ENCODE measurements at places on chromosomes 1 and 21.

DNA sequence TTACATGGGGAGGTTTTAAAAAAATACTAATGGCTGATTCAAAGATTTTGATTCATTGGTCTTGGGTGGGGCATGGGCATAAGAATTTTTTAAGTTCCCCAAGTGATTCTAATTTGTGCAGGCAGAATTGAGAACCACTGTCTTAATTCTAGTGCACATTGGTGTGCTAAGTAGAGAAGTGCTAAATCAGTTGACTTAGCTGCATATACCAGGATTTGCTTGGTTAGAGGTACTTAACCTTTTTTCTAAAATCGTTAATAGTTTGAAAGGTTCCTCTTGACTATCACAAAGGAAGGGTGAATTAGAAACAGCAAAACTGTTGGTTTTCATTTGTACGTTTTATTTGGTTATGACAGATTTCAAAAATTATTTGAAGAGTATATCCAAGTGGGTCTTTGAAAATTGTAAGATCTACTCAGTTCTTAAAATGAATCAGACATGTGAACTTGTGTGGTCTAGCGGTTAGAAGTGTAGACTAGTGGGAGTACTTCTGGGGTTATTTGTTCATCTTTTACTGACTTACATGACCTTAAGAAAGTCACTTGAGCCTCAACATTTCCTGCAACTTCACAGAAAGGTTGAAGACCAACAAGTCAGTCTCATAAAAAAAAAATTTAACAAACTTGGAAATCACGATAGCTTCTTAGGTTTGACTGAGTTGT is 66.7 kb downstream of the RPAP2 start:
- no peak for DNase-seq

GRCh38 chr1:1090424-1091343 is 16.6 kb upstream of the RNF223 start:
- no peak for DNase-seq

- DNase-seq, result no peak
Measured at GRCh38 chr1:215730600-215730999, 163.5 kb downstream of the KCTD3 start.

- peak; percentile 81 for DNase-seq
Measured at GRCh38 chr1:155591770-155592169, 18.2 kb upstream of the MSTO1 start.

DNA sequence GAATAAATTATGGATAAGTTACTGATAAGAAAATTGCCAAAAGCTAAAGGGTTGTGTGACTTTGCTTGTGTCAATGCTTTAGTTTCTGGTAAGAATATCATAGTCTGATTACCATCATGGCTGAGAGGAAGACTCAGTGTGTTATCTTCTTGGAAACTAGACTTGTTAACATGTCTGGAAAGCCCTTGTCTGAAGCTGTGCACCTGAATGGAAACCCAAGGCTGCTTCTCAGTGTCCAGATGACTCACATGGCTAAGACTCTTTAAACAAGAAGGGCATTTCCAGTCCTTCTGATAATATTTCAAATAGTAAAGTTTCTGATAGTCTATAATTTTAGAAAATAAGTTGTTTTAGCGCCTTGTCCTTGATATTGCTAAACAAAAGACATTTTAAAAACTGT is 1092.7 kb downstream of the PLA2G4A start:
- no peak for DNase-seq

All from hematopoietic multipotent progenitor cell treated with erythropoietin and hydrocortisone succinate and interleukin-3 and kit ligand, for 8 days (in vitro differentiated cells).